ENCODE measurements at places on chromosomes 6 and 20.
A peak's percentile ranks its signal among the peaks of the same experiment; 100 is the strongest.

- no peak for DNase-seq
Measured at GRCh38 chr20:3431109-3431508, 23.6 kb upstream of the DNAAF9 start.

DNA sequence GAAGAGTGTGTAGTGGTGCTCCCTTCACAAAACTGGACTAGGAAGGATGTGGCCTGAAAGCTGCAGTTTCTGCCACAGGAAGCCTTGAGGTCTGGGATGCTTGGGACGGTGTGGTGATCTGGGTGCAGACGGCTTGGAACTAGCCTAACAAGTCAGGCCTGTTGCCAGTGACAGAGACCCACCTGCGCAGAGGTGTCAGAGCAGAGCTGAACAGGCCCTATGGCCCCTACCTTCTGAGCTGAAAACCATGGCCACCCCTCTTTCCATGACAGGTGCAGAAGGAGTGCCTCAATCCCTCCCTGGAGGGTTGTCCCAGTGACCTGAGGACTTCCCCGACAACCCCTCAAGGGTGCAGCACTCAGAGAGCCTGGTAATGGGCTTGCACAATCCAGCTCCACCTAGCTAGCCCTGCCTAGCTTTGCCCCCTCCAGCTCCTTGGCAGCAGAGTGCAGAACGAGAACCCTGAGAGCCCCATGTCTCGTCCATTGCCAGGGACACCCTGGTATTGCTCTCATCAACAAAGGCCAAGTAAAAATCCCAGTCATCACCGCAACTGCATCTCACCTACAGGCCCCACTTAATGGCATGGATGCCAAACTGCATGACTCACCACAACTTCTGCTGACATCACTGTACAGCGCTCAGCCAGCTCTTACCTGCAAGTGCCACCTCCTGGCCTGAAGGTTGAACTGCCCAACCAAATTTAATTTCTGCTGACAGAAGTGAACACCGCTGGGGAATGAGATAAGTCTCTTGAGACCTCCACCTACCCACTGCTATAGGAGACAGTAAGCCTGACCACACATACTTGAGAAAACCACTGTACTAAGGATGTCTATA, 563.1 kb downstream of the TFAP2A start:
- DNase-seq, result peak; percentile 16

- no peak for DNase-seq
Measured at GRCh38 chr6:47490676-47491075, 13.1 kb downstream of the CD2AP start.

DNA sequence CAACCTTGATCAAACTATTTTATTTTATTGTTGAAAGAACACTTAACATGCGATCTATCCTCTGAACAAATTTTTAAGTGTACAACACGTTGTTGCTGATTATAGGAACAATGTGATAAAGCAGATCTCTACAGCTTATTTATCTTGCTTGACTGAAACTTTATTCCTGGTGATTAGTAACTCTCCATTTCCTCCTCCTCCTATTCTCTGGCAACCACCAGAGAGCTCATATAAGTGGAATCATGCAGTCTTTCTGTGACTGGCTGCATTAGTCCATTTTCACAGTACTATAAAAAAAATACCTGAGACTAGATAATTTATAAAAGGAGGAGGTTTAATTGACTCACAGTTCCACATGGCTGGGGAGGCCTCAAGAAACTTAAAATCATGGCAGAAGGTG, 218.1 kb downstream of the LRFN2 start:
- DNase-seq, result no peak

DNA sequence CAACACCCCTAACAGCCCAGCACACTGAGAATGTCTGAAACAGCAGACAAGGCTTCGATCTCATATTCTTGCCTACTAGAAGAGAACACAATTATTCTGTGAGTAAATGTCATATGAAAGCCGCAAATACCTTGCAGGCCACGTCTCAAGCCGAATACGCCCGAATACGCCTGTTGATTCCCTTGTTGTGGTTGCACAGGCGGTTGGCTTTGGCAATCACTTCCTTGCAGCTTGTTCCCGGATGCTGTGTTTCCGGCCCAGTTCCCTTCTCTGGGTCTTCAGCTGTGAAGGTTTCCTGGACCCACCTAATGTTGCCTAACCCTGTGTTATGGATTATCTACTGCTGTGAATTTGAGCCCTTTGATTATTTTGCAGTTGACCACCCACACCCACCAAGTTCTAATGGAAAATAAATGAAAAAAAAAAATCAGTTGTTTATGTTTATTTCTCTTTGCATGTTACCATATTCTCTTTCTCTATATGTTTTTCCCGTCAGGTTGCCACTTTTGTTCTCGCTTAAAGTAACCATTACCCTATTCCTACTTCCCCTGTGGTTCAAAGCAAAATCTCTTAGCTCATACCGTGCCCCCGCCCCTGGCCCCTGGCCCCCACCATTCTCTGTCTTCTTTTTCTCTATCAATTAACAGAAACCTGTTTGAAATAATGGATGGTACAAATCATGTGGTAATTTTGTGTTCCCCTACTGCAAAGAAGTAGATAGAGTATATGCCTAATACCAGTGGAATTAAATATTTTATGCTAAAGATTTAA, 172.4 kb downstream of the ADGB start:
- no peak for DNase-seq

DNA sequence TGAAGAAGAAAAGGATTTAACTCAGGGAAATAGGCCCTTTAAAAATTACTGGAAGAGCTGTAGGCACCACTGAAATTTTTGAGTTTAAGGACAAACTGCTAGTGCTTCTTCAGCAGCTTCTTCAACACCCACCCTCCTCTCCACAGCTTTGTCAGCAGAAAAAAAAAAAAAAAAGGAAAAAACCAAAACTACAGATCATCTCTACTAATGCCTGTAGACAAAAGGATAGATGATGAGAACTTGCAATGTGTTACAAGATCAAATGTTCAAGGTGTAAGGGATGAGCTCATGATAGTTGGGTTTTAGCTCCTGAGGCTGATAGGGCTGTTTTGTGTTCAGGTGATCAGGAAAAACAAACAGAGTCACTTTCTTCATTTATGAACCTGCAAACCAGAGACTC, 55.2 kb upstream of the PREP start:
- DNase-seq, result no peak

DNA sequence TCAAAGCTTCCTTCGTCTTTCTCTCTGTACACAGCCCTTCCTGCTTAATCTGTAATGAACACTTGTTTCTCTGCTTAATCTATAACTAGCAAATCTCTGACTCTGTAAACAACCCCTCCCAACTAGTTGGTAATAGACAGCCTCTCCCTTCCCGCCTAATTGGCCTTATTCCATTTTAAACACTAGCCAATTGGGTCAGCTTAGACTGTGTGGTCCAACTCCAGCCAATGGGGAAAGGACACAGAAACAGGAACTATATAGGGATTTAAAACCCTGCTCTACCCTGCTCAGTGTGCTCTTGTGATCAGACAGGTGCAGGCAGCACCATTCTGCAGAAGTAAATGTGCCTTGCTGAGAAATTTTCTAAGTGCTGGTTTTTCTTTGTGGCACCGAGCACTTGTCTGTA, 18.5 kb downstream of the CHD6 start:
- no peak for DNase-seq

DNA sequence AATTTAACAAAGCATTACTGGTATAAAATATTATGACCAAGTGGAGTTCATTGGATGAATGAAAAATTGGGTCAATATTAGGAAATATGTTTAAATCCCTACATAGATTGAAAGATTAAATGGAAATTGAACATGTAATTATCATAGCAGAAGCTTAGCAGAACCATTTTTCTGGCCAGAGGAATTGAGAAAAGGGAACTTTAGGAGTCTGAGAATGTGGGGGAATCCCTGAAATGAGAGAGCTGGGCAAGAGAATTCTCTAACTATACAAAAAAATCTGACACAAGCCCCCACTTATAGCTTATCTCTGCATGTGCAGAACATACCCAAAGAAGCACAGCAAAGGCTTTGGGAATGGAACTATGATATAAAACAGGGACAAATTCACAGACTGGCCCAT, 67.4 kb upstream of the ARHGAP18 start:
- no peak for DNase-seq
